ENCODE measurements at places on chromosomes 7 and 10. TPM values are rescaled to one million over a fixed set of nuclear protein-coding genes. Genes with fewer than 3 reads are reported as not detected.
A peak's percentile ranks its signal among the peaks of the same experiment; 100 is the strongest.

DNA sequence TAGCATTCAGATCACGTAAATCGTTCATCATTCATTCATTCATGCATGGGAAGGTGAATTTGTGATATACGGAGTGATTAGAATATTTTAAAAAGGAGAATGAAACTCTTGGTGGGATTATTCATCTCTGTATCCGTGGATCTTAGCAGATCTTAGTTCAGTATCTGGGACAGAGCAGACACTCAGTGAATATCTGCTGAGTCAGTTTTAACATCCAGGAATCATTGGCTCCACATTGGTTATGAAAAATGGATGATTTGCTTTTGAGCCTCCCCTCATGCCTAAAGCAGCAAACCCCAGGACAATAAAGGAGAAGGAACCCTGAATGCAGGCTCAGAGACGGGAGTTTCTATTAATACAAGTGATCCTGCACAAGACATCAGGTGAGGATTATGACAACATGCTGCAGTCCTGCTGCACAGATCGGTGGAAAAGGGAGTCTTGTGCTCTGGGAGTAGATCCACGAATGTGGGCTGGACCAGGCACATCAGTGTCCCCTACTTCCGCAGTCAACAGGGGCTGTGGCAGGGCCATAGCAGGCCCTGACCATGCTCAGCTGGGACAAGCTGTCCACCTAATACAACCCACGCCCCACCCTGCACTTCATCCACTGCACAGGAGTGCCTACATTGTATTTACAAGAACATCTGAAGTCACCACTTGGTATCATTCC is 26.9 kb upstream of the FIGNL1 start:
- DNase-seq = no peak

GRCh38 chr10:67670401-67670800 is 25.6 kb downstream of the CTNNA3 start:
- DNase-seq = no peak

DNA sequence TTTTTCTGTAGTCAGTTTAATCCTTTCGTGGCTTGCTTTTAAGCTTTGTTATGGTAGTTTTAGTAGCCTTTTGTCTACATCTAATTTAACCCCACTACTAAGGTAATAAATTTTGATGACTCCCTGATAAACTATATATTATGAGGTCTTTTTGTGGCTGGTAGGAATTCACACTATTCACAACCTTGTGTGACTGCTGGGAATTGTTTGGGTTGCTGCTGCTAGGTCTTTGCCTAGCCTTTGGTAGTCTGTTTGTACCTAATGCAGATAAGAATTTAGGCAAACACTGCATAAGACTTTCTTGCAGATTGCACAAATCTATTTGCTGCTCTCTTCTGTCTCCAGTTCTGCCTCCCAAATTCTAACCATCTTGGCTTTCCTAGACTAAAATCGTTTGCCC is 58.3 kb downstream of the SHOC2 start:
- no peak for DNase-seq

- DNase-seq = no peak
Observed at GRCh38 chr10:12081470-12081869, 12.7 kb downstream of the DHTKD1 start.

DNA sequence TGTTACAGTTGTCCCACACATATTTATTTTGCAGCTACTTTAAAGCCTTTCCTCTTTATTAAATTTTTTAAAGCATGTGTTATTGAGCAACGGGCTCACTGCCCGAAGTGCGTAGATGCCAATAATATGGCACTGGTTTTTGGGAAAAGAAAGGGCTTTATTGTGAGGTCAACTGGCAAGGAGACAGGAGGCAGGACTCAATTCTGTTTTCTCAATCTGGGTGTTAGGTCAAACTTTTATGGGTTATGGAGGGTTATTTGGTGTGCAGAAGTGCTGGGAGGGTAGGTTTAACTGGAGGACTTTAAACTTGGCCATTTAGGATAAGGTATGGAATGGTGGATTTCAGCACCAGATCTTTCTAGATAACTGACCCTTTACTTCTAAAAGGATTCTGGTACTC is 183.6 kb downstream of the LRRC4 start:
- DNase-seq = no peak

GRCh38 chr7:157543791-157544190 is 207.0 kb downstream of the DNAJB6 start:
- DNase-seq = no peak

- DNase-seq = no peak
Observed at GRCh38 chr7:96097835-96098234, 224.1 kb downstream of the SLC25A13 start.

DNA sequence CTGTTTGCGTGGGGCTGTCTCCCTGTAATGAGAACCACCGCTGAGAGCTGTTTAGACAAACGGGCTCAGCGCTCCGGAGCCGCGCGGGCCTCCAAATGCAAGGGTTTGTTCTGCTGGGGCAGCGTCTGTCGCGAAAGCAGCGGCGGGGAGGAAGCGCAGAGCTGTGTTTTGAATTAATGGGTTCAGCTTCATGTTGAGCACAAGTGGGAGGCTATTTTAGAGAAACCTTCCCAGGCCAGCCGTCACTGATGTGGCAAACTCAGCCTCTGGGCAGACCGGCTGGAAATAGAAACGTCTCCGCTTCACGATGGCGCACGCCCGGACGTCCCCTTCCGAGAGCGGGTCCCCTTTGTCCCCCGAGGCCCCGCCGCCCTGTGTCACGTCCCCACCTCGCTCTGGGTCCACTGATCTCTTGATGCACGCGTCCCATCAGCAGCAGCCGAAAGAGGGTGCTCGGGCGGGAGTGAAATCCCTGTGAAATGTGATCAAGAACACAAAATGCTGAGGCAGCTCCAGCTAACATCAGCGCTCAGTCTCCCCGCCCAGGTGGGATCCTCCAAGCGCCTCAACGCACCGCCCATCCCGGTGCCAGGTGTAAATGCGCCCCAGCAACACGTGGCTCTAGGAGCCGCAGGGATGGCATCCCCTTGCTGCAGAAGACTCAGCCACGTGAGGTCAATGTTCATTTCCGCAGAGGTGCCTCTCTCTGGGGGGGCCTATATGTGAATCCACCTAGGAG is 44.9 kb downstream of the BAMBI start:
- peak; percentile 84 for DNase-seq

DNA sequence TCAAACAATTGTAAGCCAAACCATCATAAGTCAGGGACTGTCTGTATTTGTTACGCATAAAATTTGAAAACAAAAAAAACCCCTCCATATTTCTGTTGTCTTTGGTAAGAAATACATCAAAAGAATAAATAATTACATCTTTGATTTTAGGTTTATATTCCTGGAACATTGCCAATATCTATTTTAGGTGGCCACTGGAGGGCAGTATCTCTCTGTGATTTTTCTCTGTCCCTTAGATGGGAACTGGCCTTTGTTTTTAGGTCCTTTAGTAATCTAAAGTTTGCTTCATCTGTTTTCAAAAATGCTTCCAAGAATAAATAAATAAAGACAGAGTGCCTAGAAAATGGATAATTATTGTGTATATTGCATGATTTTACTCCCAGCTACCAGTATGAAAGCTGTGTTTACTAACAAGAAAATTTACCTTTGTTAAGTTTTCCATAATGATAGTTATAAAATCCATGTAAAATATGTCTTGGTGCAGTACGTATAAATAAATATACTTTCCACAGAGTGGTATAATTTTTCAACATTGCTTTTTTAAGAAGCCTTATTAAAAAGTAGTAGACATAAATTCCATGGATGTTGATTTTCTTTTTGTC is 64.2 kb downstream of the PHYHIPL start:
- no peak for DNase-seq

DNA sequence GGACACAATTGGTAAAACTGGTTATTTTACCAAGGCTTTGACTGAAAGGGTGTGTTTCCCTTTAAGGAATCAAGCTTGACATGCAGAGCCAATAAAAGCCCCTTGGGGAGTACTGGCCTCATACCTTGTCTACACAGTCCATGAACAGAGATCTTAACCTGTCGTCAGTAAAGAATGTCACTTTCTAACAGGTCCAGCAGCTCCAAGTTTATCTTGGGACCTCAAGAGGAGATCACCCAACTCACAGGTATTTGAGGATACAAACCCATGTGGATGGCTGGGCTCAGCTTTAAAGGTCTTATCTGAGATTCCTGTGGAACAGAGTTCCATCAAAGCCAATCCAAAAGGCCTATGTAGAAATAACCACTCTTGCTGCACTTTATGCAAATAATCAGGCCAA is 61.3 kb downstream of the COA1 start:
- no peak for DNase-seq

DNA sequence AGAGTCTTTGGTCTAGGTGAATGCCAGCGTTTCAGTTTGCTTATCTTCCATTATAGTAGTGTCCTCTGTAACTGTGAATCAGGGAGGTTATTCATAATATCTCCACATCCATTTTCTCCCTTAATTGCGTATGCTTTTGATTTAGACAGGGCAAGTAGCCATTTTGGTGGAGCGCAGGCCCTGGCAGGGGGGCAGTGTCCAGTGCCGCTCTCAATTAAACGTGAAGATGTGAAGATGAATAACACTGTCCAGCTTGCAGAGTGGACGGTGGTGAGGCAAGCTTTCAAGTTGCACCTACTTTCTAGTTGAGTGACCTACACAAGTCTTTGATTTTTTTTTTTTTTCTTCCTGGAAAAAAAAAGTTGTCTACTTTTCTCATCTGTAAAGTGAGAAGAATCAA is 4.5 kb downstream of the TSPAN14 start:
- no peak for DNase-seq

DNA sequence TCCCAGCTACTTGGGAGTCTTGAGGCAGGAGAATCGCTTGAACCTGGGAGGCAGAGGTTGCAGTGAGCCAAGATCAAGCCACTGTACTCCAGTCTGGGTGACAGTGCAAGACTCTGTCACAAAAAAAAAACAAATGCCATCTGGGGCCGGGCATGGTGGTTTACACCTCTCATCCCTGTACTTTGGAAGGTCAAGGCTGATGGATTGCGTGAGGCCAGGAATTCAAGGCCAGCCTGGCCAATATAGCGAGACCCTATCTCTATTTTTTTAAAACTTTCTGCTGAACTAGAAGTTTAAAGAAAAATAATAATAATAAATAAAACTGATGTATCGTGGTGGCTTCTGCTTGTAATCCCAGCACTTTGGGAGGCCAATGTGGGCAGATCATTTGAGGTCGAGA is 15.7 kb upstream of the RNF216 start:
- no peak for DNase-seq

DNA sequence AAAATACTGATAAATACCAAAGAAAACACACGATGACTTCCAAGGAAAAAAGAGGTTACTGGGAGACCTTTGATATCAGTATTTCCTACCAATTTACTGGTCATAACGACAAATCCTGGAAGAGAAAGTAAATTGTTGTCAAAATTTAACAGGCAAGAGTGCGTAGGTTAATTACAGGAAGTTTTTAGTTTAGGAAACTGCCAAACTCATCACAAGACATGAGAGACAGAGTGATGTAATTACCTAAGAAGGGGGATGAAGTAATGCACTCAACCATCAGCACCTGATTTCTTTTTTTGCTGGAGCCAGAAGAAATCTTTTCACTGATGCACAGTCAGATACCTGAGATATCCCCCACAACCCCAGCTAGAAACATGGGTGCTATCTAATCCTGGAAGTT is 16.8 kb downstream of the MACC1 start:
- no peak for DNase-seq

DNA sequence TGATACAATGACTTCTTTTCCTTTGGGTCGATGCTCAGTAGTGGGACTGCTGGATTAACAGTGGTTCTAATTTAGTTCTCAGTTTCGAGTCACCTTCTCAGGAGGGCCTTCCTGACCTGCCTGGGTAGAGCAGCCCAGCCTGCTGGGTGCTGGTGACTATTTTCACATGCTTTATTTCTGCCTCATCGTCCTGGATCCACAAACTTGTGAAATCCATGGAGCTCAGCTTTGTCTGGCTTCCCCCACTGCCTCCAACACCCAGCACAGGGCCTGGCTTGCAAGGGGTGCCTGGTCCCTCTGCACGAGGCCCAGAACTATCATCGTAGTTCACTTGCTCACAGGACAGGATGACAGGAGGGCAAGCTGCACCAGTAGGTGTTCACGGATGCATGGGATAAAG is 46.9 kb downstream of the SPOCK2 start:
- DNase-seq = no peak

GRCh38 chr7:117949232-117949631 is 76.0 kb upstream of the CTTNBP2 start:
- DNase-seq = no peak

DNA sequence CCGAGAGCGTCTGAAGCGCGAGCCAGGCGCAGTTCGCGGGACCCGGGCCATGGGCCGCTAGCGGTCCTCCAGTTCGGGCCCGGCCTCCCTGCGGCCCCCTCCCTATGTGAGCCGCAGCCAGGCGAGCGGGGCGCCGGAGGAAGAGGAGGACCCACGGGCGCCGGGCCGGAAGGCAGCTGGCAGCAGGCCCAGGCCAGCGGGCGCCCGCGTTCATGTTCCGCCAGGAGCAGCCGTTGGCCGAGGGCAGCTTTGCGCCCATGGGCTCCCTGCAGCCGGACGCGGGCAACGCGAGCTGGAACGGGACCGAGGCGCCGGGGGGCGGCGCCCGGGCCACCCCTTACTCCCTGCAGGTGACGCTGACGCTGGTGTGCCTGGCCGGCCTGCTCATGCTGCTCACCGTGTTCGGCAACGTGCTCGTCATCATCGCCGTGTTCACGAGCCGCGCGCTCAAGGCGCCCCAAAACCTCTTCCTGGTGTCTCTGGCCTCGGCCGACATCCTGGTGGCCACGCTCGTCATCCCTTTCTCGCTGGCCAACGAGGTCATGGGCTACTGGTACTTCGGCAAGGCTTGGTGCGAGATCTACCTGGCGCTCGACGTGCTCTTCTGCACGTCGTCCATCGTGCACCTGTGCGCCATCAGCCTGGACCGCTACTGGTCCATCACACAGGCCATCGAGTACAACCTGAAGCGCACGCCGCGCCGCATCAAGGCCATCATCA is 1.1 kb downstream of the ADRA2A start:
- DNase-seq = no peak

- no peak for DNase-seq
Observed at GRCh38 chr7:94650147-94651051, 5.5 kb downstream of the SGCE start.

Gene MMD2
- total RNA-seq = not detected

Gene ANKRD61
- not detected for total RNA-seq

Gene CARD11
- 1.8 TPM for total RNA-seq

Gene CALD1
- 1,700 TPM for total RNA-seq

Gene CCNJ
- 5.6 TPM for total RNA-seq

Gene CDH23
- total RNA-seq = 16.6 TPM

Gene ADIRF
- total RNA-seq = 688 TPM

Gene NUTM2D
- 2.7 TPM for total RNA-seq

Gene RGS10
- 28.9 TPM for total RNA-seq

Gene C10orf143
- total RNA-seq = 3.2 TPM

Gene TET1
- total RNA-seq = 3.6 TPM

Gene RAMP3
- 78.0 TPM for total RNA-seq

Gene ZNF438
- total RNA-seq = 16.5 TPM

Data from aorta (tissue), 5 donors.